ENCODE measurements at places on chromosomes 7 and 10.

DNA sequence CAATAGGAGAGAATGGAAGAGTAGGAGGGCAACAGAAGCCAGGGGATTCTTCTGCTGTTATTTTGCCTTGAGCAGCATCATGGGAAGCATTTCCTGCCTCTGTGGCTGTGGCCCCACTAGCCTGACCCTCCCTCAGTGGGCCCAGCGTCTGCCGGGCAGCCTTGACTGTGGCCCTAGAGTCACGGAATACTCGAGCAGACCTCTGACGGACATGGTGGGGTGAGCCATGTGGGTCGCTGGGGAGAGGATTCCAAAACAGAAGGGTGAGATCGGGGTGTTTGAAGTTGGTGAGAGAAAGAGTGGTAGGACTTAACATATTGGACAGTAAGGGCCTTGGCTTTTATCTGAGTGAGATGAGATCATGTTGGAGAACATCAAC lies 8.3 kb upstream of the PRKAG2 start:
- no peak for DNase-seq

- no peak for DNase-seq
These were observed 10.5 kb downstream of the RPS24 start for GRCh38 chr10:78044179-78044578.

- DNase-seq, result no peak
These were observed 11.7 kb upstream of the KIAA1217 start for GRCh38 chr10:24197263-24197662.

GRCh38 chr7:83614112-83614511 lies 34.8 kb downstream of the SEMA3E start:
- no peak for DNase-seq

- DNase-seq, result no peak
These were observed 38.2 kb downstream of the KCND2 start for GRCh38 chr7:120311028-120311788.

Measured in T-cell (primary cell).